Tongue (tissue), 3 donors: ENCODE measurements at places on chromosomes 2 and 18.

- DNase-seq: no peak
These were observed 152.9 kb downstream of the SMAD7 start for GRCh38 chr18:48797841-48798255.

DNA sequence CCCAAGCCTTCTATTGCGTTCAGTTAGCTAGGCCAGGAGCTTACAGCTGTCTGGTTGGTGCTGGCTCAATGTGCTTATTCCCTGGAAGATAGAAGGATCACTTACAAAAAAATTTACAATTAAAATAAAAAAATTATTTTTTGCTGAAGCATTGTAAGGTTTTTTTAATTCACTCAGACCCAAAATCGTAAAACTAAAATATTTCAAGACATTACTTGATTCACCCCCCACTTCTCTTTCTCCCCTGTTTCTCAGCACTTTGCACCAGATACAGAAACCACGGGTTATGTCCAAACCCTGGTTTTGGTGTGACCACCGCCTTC lies 911 bp upstream of the PTPRM start:
- peak; percentile 40 for DNase-seq

DNA sequence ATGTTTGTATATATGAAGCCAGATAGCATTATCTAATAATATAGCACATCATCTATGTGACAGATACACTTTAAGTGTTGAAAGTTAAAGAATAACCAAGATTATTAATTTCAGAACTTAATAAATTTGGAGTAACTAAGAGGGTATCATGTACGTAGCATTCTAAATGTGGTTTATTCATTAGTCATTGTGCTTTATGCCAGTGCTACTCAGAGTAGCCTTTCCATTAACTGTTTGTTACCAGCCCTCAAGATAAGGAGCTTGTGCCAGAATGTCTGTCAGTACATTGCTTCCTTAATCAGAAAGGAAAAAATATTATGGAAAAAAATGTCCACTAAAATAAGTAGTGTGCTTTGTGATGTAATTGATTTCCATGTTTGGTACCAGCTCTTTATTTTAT lies 94.9 kb upstream of the TWSG1 start:
- DNase-seq: no peak

DNA sequence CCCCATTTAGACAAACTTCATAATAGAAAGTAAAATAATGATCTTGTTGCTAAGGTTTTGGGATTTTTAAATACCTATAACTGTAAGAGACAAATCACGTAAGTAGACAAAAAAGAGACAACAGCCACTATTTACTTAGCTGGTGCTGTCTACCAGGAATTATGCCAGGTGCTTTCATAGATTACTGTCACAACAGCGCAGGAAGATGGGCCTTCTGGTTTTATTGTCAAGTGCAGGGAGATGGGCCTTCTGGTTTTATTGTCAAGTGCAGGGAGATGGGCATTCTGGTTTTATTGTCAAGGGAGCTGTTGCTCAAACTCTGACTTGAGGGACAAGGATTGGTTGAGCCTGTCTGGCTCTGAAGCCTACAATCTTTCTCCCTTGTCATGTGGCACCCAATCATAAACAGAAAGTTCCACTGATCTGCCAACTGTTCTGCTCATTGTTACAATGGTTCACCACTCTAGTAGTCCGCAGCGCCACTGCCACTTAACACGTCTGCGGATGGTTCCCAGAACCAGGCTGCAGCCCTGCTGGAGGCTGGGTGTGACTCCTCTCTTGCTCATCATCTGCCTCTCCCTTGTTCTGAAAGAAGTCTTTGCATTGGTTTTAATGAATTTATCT lies 95.0 kb downstream of the RNF144A start:
- no peak for DNase-seq

- no peak for DNase-seq
These were observed 636.1 kb downstream of the TDRD15 start for GRCh38 chr2:21759819-21760218.

- no peak for DNase-seq
These were observed 848 bp downstream of the VRK2 start for GRCh38 chr2:58047373-58047935.

DNA sequence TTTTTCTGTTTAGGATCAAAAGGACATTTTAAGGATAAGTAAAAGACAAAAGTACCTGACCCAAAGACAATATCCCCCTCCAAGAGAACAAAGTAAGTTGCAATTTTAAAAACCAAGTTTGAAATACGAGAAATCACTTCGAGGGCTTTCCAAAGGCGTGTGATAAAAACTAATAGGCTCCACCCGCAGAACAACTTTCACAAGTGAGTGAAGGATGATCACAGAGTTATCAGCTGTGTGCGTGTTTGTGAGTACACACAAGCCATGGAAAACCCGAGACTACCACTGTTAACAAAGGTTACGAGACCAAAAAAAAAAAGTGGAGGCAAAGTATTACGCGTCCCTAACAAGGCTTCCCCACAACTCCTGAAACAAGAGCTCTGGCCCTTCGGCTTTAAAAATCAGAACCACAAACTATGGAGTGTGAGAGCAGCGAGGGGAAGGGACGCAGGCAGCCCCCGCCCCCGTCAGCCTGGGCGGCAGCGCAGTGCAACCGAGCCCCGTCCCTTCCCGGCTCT lies 719 bp downstream of the SMAD2 start:
- no peak for DNase-seq
